Activated naive CD4-positive, alpha-beta T cell treated with anti-CD3 and anti-CD28 coated beads, Interleukin-2, amount 50 U/mL, for 16 hours (primary cell): ENCODE measurements at places on chromosomes 7 and 10.

DNA sequence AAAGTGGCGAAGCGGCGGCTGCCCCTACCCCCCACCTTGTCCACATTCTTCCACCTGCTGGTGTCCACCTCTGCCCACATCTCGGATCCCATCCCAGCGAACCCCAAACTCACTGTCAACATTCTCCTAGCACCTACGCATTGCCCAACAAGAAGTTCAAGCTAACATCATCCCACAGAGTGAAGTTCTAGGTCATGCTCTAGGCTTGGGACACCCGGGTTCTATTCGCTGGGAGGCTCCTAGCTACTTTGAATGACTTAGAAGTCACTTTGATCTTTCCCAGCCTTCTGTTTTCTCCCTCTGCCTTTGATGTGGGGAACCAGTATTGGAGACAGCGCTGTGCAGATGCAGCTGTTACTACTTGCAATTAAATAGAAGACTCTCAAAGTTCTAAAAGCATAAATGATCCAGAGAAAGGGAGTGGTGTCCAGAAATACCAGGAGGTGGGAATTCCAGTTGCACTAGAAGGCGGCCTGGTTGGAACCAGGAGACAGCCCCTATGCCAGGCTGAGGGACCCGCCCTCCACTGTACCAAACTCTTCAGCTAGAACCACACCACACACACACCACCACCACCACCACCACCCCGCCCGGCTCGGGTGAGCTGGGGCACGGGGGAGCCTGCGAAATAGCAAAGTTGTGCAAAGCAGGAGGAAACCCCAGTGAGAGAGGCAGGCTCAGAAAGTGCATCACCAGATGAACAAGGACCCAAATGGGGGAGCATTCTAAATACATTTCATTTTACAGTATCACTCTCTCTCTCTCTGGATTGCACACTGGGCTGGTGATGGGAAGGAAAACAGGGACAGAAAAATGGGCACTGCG lies 5.5 kb upstream of the VGF start:
- DNase-seq: no peak

- DNase-seq: peak; percentile 24
Measured at GRCh38 chr10:6542999-6543430, 37.1 kb downstream of the PRKCQ start.

GRCh38 chr7:69992938-69993337 lies 394.7 kb downstream of the AUTS2 start:
- DNase-seq: no peak

DNA sequence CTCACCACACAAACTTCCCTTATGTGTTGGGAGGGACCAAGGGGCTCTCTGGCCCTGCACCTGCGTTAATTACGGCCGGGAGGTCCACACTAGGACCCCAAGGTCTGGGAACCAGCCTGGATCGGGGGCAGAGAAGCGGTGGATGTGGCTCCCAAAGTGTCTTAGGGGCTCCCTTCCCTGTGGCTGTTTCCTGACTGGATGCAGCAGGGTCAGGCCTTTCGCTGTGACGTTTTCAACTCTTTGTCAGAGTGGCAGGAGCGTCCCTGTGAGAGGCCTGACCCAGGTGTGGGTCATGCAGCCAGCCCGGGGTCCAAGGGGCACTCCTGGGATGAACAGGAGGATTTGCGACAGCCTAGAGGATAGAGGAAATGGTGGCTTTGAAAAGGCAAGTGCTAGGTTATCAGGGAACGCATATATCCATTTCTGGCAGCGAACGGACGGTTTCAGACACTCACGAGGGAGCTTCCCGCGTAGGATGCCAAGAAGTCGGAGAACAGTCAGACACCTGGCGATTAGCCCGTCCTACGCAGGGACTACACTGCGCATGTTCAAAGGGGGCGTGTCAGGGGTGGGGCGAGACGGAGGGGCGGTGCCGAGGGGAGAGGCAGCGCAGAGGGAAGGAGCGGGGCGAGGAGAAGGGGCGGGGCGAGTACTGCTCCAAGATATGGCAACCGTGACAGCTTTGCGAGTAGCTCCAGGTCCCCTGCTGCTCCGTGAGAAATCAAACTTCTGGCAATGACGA lies 46.2 kb upstream of the ZNF716 start:
- DNase-seq: no peak

GRCh38 chr10:87930934-87931835 lies 67.8 kb downstream of the PTEN start:
- DNase-seq: no peak

GRCh38 chr10:3452173-3452626 lies 279.6 kb upstream of the PITRM1 start:
- DNase-seq: no peak

DNA sequence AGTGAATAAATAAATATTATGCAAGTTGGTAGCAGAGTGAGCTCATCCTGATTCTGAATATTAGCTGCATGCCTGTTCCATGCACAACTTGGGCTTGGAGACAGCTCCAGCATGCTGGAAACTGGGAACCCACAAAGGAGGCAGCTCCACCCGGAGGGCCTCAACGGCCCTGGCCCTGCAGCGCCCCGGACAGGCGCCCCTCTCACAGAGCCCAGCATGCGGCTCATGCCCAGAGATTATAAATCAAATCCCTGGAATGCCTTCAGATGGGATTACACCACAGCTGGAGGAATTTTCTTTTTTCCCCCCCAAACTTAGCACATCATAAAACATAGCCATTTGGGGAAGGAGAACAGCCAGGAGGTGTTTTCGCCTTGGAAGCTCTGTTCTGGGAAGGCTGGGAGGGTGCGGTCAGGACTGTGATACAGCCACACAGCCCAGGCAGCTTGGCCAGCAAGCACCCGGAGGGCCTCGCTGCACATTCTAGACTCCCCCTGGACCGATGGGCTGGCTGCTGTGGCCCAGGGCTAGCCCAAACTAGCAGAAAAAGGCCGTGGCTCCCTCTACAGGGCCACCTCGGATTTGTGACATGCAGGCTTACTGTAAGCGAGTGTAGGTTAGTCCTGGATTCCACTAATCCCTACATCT lies 102.4 kb downstream of the PTPN20 start:
- no peak for DNase-seq
